ENCODE measurements at places on chromosomes 5 and 9.

DNA sequence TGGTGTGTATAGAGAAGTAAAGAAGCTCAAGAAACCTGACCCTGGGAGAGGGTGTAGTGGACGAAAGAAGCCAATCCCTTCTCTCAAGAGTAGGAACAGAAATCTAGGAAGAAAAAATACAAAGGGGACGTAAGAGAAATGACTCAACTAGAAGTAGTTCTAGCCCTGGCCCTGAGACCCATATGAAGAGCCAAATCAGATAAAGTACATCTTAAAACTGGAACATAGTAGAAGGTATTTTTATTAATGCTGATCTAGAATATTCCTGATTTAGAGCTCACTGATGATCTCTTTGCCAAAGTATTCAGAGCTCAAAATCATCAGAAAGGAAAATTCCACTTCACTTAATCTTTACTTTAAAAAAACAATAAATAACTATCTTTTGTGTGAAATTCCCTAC is 184.8 kb downstream of the MLLT3 start:
- DNase-seq, result no peak

GRCh38 chr9:106314476-106314875 is 548.5 kb upstream of the ZNF462 start:
- no peak for DNase-seq

DNA sequence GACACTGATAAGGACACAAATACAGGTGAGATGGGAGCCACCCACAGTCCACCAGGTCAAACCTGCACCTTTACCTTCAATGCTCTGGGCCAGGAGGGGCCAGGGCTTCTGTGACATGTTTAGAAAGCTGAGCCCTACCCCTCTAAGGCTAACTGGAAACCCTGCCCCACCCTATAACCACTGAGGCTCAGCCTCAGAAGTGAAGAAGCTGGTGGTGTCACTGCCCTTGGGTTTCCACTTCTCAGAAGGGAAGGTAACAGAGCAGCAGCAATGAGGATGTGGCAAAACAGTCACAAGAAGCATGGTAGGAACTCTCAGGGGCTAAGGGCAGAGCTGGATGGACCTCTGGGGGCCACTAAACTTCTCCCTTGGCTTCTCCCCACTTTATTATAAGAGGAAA is 6.0 kb downstream of the PDGFRB start:
- DNase-seq, result no peak

GRCh38 chr5:79070350-79070667 is 742 bp downstream of the BHMT2 start:
- no peak for DNase-seq

DNA sequence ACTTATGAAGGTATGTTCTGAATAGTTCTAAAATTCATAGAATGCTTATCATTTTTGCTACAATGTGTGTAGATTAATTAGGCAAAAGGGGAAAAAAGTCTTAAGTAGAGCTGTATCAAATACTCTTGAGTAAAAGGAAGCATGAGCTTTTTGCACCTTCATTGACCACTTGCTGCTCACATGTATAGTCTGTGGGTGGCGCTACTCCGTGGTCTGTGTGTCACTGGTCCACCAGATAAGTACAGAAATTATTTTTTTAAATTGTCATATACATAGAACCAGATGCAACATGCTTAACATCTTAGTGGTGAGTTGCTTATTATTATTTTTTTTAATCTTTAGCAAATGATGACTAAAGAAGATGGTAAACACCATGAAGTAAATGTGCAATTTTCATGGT is 130.2 kb downstream of the MAN2A1 start:
- no peak for DNase-seq

- no peak for DNase-seq
These were observed 176.4 kb downstream of the FGF18 start for GRCh38 chr5:171595801-171596231.

Data from stimulated activated CD8-positive, alpha-beta memory T cell treated with anti-CD3 and anti-CD28 coated beads, Interleukin-7, amount 100 ng/mL, for 48 hours (primary cell).